Stimulated activated CD4-positive, alpha-beta T cell treated with anti-CD3 and anti-CD28 coated beads, Interleukin-1b, Interleukin-23, amount 100 ng/mL, for 48 hours (primary cell): ENCODE measurements at places on chromosomes 7 and 10.

DNA sequence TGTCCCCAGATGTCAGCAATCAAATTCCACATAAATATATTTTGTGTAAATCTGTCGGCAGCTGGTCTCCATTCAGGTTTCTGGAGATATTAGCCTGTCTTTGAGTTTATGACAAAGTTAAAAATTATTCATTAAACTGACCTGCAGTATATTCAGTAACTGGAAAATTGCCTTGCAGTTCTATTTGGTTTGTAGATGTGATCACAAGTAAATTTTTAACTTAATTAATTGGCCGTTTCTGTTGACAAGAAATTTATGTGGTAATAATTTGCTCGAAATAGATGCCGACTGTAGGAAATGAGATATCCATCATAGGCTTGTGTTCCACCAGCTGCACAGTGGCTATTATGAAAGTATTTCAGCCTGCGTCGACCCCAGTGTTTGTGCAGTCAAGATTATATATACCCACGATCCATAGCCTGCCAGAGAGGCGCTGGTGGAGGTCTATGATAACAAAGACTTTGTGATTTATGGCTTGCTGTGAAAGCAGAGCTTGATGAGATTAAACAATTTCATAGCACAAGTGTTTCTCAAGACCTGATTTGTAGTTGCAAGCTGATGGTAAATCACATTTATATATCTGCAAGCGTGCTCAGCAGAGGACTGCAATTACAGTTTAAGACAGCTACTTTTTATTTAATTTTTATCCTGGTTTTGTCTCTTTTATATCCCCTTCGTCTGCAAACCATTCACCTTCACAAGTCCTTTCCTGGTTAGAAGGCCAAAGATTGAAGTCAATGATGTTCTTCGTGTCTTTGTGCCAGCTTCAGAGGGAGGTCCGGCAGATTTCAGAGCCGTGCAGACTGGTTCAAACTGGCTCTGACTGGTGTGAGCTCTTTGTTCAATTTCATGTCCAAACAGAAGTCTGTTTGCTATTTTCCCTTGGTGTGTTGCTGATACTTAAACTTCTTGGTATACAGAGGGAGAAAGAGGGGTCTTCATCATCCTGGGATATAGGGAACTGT, 850.9 kb downstream of the LRMDA start:
- no peak for DNase-seq

- no peak for DNase-seq
These were observed 82.2 kb downstream of the ALOX5 start for GRCh38 chr10:45456233-45456632.

DNA sequence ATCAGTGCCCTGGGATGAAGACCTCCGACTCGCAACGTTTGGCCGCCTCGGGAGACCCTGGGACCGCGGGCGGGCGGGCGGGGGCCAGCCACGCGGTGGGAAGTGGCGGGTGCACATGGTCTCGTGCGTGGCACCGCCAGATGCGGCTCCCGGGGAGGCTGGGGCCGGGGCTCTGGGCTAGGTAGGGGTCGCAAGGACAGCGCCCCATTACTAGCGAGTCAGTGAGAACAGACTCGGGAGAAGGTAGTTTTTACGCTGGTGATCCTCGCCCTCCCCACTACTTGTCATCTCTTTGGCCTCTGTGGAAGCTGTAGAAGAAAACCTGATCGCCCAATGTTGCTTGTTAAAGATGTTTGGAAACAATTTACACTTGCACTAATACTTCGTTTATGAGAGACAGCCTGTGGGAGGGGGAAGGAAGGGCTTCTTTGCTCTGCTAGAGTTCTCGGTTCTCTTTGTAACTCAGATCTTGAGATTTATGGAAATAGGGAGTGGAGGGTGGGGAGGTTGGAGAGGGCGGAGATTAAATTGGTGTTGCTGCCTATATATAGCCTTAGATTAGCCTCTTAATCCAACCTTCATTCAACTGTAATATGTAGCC, 591 bp downstream of the BZW2 start:
- DNase-seq = no peak

DNA sequence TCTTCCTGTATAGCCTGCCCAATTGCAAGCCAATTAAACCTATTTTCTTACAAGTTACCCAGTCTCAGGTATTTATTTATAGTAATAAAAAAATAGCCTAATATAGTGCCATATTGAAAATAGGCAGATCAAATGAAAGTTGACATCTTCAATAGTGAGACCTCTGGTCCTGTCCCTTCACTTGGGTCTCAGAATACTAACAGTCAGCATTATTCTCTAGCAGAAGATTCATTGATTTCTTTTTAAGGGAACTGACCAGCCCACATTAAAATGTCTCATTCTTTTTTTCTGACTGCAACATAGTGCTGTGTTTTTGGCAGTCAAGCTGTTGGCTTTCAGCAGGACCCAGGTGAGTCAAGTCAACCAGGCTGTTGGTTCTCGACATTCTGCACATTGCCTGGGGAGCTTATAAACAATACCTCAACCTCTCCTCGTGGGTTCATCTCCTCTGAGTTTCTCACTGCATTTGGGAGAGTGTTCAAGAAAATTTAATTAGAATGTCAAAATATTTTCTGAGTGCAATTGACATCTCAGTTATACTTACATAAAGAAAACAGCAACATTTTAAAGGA, 109.8 kb downstream of the MKX start:
- DNase-seq = no peak

- DNase-seq = no peak
These were observed 4.8 kb upstream of the ADRB1 start for GRCh38 chr10:114038819-114039218.

- DNase-seq = no peak
These were observed 6.8 kb downstream of the TBATA start for GRCh38 chr10:70778267-70778924.

DNA sequence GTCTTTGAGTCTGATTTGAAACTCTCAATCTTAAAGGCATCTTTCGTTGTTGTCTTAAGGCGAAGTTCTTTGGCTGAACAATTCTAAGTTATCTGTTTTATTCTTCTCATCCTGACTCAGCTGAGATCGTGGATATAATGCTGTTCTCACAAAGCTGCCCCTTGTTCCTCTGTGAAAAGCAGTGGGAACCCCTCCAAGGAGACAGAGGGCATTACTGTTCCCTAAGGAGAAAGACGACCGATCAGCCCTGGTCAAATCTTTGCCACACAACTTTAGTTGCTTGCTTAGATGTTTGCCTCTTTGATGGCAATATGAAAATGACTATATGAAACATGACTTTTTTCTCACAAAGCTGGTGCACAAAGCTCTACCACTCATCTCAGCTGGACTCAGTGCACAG, 1016.7 kb downstream of the REEP3 start:
- DNase-seq = no peak

DNA sequence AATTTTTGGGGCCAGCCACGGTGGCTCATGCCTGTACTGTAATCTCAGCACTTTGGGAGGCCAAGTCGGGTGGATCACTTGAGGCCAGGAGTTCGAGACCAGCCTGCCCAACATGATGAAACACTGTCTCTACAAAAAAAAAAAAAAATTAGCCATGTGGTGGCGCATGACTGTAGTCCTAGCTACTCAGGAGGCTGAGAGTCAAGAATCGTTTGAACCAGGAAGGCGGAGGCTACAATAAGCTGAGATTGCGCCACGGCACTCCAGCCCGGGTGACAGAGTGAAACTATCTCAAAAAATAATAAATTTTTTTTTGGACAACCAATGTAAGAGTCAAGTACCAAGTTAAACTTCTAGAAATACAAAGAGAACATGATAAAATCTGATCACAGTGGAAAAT, 164.6 kb downstream of the AVL9 start:
- no peak for DNase-seq

DNA sequence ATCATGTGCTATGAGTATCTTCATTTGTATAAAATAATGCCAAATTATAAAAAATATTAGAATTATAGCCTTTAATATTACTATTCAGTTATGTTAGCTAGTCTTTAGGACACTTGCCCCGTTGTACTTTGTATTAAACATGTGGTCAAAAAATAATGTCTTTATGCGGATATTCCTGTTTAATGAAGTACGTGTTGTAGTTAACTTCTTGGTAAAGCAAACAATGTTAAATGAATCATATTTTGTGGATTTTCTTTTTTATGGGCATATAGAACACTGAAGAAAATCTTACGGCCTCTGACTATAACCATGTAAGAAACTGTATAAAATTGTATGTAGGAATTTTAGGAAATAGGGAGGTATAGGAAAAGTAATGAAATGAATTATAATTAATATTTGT, 14.3 kb downstream of the GLCCI1 start:
- DNase-seq = no peak
